ENCODE measurements at places on chromosomes 1 and 21. TPM values are rescaled to one million over a fixed set of nuclear protein-coding genes. Genes with fewer than 3 reads are reported as not detected.

DNA sequence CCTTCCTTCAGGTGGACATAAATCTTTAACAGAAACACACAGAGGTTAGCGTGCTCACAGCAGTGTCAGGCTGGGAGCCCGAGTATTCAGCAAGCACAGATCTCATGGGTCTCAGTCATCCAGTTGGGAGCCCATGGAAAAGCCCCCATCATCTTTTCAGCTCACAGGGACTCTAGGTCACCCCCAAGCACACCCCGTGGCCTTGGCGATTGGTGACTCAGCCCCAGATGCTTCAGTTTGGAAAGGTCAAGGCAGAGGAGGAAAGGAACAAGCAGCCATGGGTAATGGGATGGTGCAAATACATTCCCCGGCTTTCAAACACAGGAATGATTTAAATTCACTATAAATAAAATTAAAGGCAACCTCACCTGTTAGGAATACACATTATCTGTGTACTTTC lies 88.9 kb downstream of the PGBD5 start:
- DNase-seq, result no peak

GRCh38 chr1:226956942-226957713 lies 17.0 kb downstream of the COQ8A start:
- no peak for DNase-seq

DNA sequence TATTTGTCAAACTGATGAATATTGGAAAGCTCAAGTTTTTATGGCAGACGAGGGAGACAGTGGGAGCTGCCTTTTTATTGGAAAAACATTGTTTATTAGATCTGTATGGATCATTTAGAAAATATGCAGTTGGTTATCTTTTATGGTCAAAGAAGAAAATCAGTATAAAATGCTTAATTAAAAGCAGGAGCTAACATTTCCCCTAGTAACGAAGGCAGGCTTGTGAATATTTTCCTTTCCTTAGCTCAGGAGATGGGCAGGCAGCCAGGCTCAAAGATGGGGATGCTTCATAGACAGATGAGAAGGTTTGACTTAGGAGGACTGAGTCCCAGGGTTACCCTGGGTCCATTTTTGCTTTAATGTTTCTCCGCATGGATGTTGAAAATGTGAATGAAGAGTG lies 26.0 kb downstream of the ROR1 start:
- no peak for DNase-seq

GRCh38 chr1:160863774-160864131 lies 1.1 kb upstream of the CD244 start:
- DNase-seq, result no peak

GRCh38 chr1:13583595-13583965 lies at the start of gene PDPN:
TSS of gene PDPN (plus strand) at chr1:13583832. CDS start at chr1:13584034, 202 bp downstream.
- DNase-seq, result peak; percentile 46

DNA sequence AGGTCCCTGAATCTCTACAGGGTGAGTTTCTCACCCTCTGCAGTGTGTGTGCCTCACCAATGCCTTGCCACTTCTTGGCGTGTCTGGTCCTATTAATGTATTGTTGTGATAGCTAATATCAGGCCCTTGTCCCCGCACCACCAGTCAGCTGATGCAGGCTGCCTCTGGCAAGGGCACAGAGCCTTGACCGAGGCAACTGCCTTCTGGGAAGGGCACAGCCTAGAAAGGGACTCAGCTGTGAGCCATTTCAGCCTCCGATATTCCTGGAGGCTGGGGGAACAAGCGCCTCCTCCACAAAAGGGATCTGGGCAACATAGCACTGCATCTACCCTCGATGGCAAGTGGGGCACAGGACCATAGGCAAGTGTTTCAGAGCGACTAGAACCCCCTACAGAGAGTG lies 27.0 kb downstream of the IL10RB start:
- DNase-seq, result no peak

DNA sequence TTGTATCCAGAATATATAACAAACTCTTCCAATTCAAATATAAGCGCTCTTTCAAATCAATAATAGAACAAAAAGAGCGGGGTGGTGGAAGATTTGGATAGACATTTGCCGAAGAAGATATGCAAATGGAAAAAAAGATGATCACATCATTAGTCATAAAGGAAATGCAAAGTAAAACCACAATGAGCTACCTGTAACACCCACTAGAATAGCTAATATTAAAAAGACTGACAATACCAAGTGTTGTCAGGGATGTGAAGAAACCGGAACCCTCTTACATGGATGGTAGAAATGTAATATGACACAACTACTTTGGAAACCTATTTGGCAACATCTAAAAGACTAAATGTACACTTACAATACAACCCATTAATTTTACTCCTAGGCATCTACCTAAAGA lies 5.7 kb upstream of the TRAF5 start:
- DNase-seq, result no peak

DNA sequence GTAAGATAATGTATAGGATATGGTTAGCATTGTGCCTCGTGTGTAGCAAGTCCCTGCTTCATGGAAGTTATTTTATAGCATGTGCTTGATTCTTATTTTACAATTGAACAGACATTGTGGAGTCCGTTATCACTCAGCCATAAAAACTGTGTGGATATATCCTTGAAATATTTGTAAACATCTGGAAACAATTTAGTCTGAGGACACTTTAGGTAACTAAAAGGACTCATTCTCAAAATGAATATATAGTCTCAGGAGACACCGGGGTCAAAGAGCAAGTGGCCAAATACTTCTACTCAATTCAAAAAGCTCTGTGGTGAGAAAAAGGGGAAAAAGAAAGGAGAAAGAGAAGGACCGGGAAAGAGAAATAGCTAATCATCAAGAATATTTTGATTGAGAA lies 23.7 kb downstream of the PRRX1 start:
- DNase-seq, result no peak

DNA sequence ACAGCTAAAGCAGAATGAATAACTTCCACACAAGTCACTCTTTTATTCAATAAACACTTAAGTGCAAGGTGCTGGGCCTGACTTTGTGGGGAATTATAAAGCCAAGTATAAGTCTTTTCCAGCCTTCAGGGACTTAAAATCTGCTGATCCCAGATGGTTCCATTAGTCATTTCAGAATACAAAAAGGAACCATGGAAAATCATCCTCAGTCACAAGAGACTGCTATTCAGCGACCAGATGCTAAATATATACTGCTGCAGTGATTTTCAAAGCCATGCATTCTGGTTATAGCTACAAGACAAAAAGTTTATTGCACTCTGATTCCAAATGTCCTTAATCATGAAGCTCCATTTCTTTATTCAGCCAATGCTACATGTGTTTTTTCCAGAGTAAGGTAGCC lies 25.7 kb downstream of the GLMN start:
- no peak for DNase-seq

- no peak for DNase-seq
Measured at GRCh38 chr1:44905276-44905675, 62.2 kb upstream of the PTCH2 start.

- no peak for DNase-seq
Measured at GRCh38 chr1:12019858-12020509, 686 bp downstream of the MIIP start.

GRCh38 chr21:42580076-42580792 lies 66.6 kb downstream of the SLC37A1 start:
- DNase-seq, result no peak

- DNase-seq, result no peak
Measured at GRCh38 chr1:246091477-246091876, 415.6 kb downstream of the SMYD3 start.

DNA sequence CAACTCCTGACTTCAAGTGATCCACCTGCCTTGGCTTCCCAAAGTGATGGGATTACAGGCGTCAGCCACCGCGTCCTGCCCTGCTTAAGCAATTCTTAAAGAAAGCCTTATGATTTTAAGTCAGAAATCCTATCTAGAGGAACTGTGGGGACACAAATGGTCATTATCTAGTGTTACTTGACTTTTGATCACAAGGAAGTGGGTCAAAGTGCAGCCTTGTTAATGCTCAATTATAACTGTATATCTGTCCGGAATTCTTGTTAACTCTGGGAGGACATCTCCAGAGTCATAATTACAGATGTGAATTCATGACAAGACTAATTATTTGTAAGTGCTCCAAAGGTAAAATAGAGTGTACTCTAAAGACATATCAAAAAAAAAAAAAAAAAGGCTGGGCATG lies 76.9 kb upstream of the PUM1 start:
- DNase-seq, result no peak

- no peak for DNase-seq
Measured at GRCh38 chr1:156643049-156643777, 1.3 kb downstream of the BCAN start.

DNA sequence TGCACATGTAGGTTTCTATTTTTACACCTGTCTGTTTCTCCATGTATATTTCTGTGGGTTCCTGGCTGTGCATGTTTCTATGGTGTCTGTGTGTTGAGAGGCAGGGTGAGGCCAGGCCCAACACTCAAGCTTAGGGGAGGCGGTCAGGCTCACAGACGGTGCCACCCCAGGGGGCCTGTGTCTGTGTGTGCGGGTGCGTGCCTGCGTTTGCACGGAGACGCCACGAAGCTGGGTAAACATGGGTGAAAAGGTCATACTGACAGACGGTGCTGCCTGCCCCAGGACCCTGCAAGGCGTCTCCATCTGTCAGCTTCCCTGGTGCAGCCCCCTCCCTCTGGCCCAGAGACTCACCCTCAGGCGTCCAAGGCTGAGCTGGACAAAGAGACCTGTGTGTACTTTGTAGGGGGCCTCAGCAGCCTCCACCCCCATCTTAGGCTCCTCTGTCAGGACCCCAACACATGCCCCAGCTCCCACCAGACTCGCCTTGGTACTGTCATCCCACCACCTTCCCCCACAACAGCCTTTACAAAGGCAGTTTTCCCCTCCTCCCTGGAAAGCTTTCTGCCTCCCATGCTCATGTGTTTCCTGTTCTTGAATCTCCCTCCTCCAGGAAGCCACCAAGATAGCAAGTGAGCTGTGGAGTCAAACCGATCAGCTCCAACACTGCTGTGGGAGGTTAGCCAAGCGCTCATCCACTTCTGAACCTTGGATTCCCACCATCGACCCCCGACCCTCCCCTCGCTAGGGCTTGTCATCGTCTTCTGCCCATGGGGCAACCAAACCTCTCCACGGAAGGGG lies 34.1 kb downstream of the PTPRF start:
- DNase-seq, result no peak

Gene UHMK1
- 47.6 TPM for total RNA-seq

Gene PAQR6
- 7.6 TPM for total RNA-seq

Gene USH2A
- total RNA-seq, result 0.03 TPM

Gene PPIAL4G
- total RNA-seq, result 0.09 TPM

Gene CDC7
- total RNA-seq, result 1.6 TPM

Gene THEM5
- total RNA-seq, result not detected

Gene SLAMF1
- total RNA-seq, result 2.8 TPM

Gene C1orf35
- 22.4 TPM for total RNA-seq

Gene IL6R
- 31.2 TPM for total RNA-seq

Gene GREM2
- 52.2 TPM for total RNA-seq

Measured in mucosa of gallbladder (tissue), 1 donor.